Ovary (tissue), 10 donors: ENCODE measurements at places on chromosomes 2 and 18. TPM values are rescaled to one million over a fixed set of nuclear protein-coding genes. Genes with fewer than 3 reads are reported as not detected.

Gene POTEJ
- not detected for total RNA-seq

Gene UGT1A4
- 0.36 TPM for total RNA-seq

Gene AQP12A
- not detected for total RNA-seq

Gene MAB21L4
- 0.12 TPM for total RNA-seq

Gene SULT1C3
- total RNA-seq, result not detected

DNA sequence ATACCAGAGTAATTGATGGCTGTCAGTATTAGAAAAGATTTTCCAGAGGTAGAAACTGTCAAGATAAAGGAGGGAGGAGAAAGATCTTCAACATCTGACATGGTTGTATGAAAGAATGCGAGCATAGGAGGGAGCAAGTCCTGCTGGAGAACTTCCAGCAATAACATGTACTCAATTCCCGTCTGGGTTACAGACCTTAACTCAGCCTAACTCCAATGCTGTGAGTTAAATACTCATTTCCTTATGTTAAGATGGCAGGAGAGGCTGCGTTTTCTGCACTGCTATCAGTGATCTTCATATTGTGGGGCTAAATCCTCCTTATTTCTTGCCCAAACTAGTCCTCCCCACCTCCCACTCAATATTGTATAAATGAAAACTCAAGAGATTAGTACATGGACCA lies 6.7 kb upstream of the CERS6 start:
- no peak for DNase-seq

- no peak for DNase-seq
These were observed 96.7 kb downstream of the CRACDL start for GRCh38 chr2:98839292-98839691.

DNA sequence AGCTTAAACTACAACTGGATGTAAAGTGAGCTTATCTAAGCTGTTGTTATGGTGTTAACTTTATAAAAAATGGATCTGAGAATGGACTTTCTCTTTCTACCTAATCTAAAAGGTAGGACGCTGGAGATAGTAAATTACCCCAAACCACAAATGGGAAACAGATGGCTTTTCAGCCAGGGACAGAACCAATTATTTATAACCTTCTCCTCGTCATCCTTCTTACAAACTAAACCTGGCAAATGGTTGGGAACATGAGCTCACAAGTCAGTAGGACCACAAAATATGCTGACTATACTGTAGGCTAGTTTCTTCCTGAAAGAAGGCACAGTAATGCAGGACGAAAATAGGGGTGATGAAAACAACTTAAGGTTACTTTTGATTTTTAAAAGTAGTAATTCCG lies 32.7 kb upstream of the ZDBF2 start:
- no peak for DNase-seq

DNA sequence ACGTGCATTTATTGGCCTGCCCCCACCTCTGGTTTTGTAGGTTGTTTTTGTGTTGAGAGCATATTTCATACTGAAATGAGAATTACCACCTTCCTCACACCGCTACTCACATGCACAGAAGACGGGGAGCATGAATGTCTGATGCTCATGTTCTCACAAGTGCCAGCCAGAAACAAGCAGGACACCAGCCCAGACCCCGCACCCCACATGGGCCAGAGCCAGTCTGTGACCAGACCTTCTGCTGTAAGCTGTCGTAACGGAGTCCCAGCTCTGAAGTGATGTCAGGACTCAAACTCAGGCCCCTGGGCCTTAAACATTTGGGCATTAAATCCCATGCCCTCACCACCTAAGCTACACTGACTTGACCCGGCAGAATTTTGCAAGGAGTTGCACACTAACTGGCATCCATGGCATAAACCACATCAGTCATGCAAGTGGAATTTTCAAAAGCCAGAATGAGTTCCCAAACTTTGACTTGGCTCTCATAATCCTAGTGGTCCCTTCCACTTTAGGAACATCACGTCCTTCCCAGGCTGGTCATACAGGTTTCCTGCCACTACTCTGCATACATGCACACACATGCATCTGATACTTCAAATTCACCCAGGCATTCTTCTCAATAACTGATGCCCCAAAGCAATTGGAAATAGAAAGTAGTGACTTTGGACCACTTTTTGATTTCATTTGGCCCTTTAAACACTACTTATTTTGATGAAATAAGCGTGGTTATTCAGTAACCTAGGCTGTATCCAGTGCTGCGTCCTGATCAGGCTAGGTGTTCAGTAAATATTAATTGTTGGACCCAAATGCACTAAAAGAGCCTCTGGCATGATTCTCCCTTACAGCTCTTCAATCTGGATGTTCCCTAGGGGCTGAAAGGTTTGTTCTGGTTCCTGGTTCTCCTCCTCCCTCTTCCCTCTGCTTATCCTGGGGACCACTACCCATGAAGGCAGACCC lies 223.1 kb upstream of the ID2 start:
- DNase-seq, result no peak

- no peak for DNase-seq
These were observed 8.6 kb downstream of the AGFG1 start for GRCh38 chr2:227480528-227480927.

GRCh38 chr2:226020956-226021355 lies 621.4 kb downstream of the NYAP2 start:
- no peak for DNase-seq

- no peak for DNase-seq
These were observed 13.2 kb upstream of the MAP4K4 start for GRCh38 chr2:101684313-101684712.

DNA sequence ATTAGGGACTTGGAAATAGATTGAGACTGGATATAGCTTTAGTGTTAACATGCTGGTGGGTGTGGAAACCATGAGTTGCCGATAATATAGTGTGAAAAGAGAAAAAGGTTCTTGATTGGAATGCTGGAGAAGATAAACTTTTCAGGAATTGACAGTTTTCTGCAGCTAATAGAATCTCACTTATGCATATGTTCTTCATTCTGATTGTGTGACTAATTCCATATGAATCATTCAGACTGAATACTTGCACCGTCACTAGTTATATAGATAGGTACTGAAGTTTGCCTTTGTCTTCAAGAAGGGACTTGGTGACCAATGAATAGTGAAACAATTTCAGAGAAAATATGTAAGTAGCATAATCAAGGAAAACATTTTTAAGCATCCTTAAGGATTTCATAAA lies 225.7 kb upstream of the FOSL2 start:
- DNase-seq, result no peak

DNA sequence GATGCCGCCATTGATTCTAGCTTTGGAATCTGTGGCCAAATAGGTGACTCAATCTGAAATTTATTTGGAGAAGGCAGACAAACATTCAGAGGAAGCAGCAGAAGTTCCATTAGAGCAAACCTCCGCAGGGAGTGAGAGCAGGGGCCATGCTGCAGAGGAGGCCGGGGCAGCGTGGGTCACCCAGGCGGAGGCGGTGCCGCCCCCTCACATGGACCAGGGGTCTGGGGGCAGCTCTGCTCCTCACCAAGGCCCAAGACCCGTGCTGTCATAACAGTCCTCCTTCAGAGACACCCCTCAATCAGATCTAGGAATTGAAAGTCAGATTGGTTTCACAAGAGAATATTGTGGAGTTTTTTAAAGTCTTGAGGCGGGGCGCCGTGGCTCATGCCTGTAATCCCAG lies 92.4 kb downstream of the GBX2 start:
- no peak for DNase-seq
